Activated CD8-positive, alpha-beta memory T cell treated with anti-CD3 and anti-CD28 coated beads, Interleukin-2, amount 50 U/mL, for 48 hours (primary cell): ENCODE measurements at places on chromosomes 6 and 20.

DNA sequence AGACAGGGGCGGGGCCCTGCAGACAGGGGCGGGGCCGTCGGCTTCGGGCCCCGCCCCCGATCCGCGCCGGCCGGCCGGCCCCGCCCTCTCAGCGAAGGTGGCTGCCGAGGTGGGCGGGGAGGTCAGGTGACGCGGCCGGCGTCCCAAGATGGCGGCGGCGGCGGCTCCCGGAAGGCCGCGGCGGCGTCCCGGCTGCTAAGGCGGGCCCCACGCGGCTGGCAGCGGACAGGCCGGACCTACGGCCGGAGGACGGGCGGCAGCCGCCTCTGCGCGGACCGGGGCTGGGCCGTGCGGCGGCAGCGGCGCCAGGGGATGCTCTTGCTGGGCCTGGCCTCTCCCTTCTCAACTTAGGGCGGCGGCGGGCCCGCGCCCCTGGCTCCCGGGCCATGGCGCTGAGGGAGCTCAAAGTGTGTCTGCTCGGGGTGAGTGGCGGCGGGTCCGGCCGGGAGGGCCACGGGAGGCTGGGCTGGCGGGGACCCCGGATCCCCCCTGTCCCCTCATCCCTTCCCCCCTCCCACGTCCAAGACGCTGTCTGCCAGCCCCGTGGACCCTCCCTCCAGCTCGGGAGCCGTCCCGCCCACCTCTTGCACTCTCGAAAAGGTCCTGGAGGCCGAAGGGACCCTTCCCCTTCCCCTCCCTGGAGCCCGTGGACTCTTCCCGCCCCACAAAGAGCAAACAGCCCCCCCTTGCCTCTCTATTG, at the start of gene RAB22A:
TSS of gene RAB22A (plus strand) at position 125 of the 700 bp plus-strand sequence. CDS start at position 387, 262 bp downstream.
- DNase-seq = peak; percentile 92

- no peak for DNase-seq
Observed at GRCh38 chr20:33444797-33445560, 1.4 kb upstream of the SNTA1 start.

DNA sequence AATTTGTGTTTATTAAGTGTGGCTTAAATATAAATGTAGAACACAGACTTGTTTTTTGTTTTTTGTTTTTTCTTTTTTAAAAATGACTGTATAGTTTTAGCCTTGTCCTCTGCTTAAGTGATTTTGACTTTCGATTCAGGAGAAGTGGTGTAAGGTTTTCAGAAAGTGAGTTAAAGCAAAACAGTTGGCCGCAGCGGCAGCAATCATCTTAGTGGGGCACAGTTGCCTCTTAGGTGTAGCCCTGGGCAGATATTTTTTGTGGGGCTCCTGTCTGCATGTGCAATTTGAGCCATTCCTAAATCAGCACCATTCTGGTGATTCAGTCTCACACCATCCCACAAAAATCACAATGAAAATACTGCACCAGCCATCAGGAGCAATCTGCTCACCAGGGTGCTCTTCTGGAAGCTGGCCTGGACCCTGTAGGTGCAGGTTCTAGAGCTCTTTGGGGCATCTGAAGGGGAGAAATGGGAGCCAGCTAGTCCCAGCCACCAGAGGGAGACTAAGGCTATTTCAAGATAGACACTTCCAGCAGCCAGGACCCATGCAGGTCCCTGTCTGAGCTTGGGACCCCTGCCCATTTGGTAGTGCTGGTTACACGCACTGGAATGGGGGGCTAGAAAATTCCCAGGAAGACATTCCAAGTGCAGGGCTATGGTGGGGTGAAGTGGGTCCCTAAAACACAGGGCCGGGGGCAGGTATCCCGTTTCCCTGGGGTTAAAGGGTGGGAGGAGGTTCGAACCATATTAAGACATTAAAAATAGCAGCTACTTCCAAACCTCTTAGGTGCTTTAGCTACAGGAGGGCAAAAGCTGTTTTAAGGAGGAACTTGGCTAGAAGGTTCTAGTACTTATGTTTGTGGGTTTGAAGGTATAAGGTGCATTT, 156.6 kb downstream of the NFATC2 start:
- DNase-seq = no peak

DNA sequence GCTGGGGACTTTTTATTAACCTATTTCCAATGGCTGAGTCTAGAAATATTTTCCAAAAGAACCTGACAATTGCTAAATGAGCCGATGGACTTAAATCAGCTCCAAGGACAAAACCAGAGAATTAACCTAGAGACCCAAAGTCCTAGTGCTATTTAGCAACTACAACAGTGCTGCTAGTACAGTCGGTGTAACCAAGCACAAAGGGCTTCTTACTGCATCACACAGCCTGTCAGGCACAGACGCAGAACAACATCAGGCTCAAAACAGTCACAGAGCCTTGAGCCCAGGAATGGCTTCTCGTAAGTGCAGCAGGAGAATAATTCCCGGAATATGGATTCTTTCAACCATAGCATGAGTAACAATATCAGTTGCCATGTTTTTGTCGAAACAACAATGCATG, 70.0 kb downstream of the GFOD1 start:
- no peak for DNase-seq

GRCh38 chr6:6365242-6365641, 44.8 kb upstream of the F13A1 start:
- no peak for DNase-seq

DNA sequence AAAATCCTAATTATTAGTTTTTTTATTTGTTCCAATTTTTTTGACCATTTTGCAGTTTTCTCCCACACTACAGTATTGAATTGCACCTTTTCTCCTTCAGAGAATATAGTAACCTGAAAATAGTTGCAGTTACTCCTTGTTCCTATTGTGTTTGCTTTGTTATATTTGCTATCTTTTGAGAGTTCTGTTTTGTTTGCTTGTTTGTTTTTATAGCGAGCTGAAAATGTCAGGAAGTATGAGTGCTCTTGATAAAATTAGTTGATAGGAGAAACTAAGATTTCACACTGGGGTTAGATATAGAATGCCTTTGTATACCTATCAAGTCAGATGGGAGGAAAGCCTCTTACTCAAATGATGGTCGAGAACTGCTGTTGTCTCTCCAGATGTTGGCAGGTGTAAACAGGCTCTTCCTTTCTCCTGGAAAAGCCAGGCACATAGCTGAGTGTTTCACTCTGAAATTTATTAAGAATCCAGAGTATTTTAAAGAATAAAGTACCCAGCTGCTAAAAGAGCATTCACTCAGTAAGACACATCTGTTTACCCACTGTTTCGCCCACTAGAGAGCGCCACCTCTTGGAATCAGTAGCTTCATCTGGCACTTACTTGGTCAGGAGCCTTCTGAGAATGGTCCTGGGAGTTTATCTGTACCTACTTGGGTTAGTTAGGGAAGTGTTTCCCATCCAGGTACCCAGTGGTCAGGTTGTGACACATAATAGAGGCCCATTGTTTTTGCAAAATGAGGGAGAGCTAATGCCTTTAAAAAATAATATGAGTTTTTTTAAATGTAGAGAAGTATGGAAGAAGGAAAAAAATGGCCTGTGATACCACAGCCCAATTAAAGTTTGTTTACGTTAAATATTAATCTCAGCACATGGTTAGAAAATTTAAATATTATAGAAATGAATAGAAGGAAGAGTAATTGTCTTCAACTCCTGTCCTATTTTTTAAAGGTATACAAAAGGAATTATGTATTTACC, 11.2 kb downstream of the NT5DC1 start:
- no peak for DNase-seq

DNA sequence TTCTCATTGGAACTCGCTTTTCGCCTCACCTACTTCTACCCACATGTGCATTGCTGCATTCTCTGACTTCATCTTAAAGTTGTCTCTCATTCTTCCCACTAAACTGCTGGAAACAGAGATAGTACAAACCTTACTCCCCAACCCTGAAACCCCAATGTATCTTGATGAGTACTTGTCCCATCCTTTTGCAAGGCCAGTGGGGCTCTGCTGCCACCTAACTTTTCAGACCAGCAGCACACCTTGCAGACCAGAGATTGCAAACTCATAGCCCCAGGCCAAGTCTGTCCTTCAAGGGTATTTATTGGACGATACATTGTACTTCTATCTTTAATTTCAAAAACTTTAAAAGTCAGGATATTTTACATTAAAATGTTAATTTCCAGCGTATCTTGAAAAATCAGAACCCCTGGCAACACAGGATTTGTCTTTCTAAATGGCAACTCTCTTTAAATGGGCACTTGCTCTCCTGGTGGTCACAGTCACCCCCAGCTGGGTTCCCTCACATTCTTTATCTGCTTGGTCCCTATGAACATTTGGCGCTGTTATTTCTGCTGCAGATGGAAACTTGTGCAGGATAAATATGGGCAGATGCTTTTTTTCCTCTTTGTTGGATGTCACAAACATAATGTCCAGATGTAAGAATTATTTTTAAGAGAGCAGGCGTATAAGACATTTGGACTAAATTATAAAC, 83.9 kb downstream of the SOD2 start:
- DNase-seq = no peak

DNA sequence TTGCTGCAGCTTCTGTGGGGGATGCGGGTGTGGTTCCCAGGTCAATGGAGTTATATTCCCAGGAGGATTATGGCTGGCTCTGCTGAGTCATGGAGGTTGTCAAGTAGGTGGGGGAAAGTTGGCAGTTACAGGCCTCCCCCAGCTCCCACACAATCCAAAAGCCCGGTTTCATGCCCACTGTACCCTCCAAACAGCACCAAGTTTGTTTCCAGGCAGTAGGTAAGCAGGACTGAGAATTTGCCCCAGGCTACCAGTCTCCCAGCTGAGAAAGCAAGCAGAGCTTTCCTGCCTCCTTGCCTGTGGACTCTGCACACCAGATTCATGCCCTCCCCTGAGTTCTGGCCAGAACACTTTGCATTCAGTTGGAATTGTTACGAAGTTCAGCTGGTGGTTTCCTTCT, 578.2 kb downstream of the MEI4 start:
- DNase-seq = no peak

- DNase-seq = no peak
Observed at GRCh38 chr20:39645131-39645530, 683.0 kb downstream of the DHX35 start.

DNA sequence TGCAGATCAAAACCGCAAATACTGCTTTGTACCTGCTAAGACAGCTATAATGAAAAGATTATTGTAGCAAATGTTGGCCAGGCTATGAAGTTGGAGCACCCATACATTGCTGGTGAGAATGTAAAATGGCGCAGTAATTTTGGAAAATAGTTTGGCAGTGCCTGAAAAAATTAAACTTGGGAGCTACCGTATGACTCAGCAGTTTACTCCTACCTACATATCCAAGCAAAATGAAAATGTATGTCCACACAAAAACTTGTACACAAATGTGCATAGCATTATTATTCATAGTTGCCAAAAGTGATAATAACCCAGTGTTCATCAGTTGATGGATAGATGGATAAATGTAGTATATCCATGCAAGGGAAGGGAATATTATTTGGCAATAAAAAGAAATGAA, 13.3 kb downstream of the DSTN start:
- no peak for DNase-seq

- DNase-seq = no peak
Observed at GRCh38 chr6:157762636-157763035, 60.4 kb upstream of the SNX9 start.

- no peak for DNase-seq
Observed at GRCh38 chr6:126261792-126262421, 78.0 kb upstream of the CENPW start.

GRCh38 chr6:3039384-3039783, 28.9 kb upstream of the RIPK1 start:
- DNase-seq = no peak

DNA sequence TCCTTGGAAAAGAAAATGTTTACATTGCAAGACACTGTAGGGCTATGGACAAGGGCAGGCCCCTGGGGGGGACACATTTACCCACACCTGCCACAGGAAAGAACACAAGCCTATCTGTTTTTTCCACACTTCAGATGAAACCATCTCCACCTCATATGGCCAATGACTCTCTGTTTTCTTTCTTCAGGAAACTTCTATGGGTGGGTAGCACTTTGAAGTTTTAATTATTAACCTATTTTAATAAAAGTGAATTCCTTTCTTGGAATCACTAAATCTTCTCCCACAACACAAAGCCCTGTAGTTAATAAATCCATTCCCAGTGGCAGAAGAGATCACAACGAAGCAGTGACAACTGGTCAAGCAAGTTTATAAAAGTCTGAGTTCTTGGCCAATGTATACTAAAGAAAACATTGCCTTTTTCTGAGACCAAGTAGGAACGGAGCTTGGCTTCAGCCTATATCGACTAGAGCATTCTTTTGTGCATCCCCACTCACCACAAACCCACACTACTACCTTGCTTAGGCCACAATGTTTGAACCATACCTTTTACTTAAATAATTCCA, 125.1 kb upstream of the CARMIL1 start:
- no peak for DNase-seq

GRCh38 chr6:41767112-41767833, 12.4 kb downstream of the FRS3 start:
- no peak for DNase-seq

DNA sequence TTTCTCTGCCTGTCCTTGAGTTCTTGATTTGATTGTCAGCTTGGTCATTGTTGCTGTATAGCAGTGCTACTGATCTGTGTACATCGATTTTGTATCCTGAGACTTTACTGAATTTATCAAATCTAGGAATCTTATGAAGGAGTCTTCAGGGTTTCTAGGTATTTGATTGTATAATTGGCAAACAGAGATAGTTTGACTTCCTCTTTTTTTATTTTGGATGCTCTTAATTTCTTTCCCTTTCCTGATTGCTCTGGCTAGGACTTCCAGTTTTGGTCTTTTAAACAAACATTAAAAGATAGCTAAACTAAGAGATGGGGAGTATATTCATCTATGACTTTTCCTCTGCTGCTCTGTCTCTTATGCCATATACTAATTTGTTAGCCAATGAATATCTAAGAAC, 62.4 kb downstream of the NCOA7 start:
- no peak for DNase-seq

GRCh38 chr20:25054995-25055629, 2.8 kb downstream of the ACSS1 start:
- DNase-seq = no peak

DNA sequence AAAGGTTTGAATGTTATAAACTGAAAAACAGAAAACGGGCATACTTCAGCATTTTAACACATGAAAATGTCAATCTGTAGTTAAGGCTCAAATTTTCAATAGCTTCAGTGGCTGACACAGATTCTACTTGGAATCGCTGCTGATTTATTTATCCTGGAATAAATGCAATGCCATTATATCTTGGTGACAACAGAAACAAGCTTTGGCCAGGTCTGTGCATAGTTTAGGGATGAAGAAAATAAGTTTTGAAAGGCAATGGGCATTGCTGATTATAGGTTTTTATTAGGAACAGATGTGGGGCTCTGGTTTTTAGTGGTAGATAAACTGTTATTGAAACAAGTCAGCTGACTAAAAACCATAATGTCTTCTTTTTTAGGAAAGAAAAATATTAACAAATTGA, 96.8 kb upstream of the SOX4 start:
- DNase-seq = no peak

- DNase-seq = no peak
Observed at GRCh38 chr6:37807656-37808055, 11.9 kb upstream of the ZFAND3 start.

DNA sequence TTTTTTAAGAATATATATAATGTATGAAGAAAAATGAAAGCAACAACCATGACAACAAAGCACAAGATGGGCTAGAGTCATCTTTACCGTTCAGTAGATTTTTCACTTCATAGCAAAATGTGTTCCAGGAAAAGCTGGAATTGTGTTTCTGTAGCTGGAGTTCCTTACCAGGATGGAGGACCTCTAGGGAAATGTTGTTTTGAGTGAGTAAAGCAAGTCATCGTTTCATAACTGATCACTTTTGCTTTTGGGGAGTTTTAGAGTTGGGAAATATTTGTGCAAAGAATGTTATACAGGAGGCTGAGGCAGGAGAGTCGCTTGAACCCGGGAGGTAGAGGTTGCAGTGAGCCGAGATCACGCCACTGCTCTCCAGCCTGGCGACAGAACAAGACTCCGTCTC, 151.6 kb downstream of the SASH1 start:
- no peak for DNase-seq

GRCh38 chr20:63833776-63834490, 2.9 kb upstream of the ZBTB46 start:
- DNase-seq = no peak
